ENCODE measurements at places on chromosomes 2 and 18.

DNA sequence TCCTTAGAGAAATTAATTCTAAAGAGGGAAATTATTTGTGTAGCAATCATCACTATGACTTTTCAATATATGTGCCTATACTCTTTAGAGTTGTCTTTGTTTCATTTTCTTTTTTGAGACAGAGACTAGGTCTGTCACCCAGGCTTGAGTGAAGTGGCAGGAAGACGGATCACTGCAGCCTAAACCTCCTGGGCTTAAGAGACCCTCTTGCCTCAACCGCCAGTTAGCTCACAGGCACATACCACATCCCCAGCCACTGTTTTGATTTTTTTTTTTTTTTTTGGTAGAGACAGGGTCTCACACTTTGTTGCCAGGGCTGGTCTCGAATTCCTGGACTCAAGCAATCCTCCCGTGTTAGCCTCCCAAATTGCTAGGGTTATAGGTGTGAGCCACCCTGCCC is 12.4 kb downstream of the YWHAQ start:
- DNase-seq = no peak

DNA sequence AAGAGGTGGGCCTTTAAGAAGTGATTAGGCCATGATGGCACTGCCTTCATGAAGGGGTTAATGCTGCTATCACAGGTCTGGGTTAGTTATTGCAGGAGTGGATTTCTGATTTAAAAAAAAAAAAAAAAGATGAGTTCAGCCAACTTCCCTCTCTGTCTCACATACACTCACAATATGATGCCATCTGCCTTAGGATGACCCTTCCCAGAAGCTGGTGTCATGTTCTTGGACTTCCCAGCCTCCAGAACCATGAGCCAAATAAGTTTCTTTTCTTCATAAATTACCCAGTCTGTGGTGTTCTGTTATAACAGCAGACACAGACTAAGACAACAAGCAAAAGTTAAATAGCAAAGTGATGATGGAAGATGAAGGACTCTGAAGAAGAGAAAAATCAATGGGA is 179.7 kb upstream of the ETAA1 start:
- no peak for DNase-seq

GRCh38 chr2:122500316-122501105 is 745.1 kb downstream of the TSN start:
- DNase-seq = no peak

- no peak for DNase-seq
Measured at GRCh38 chr2:234422981-234423431, 73.9 kb downstream of the ARL4C start.

DNA sequence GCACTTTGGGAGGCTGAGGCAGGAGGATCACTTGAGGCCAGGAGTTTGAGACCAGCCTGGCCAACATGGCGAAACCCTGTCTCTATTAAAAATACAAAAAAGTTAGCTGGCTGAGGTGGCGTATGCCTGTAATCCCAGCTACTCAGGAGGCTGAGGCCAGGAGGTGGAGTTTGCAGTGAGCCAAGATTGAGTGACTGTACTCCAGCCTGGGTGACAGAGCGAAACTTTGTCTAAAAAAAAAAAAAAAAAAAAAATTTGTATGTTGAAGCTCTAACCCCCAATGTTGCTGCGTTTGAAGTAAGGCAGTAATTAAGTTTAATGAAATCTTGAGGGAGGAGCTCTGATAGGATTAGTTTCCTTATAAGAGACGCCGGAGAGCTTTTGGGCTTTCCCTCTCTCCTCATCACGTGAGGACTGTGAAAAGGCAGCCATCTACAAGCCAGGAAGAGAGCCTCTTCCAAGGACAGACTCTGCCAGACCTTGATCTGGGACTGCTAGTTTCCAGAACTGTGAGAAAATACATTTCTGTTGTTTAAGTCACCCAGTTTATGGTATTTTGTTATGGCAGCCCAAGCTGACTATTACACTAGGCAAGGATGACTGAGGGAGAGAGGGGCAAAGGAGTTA is 11.5 kb upstream of the PNPT1 start:
- no peak for DNase-seq

GRCh38 chr2:108194409-108195132 is 45.2 kb upstream of the SULT1C3 start:
- no peak for DNase-seq

DNA sequence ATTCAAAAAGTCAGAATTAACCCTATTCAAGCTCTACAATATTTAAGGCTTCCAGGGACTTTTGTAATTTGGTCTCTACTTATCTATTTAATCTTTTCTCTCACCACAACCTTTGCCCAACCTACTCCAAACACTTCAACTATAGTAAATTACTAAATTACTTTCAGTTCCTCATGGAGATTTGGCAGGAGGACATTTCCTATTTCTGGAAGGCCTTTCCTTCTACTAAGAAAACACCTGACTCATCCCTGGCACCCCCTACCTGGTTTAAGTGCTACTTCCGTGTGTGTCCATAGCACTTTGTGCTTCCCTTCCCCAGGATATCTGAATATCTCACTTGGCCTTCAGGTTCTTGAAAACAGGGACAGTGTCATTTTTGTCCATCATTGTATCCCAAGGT is 96.3 kb downstream of the UPP2 start:
- DNase-seq = no peak

GRCh38 chr2:238945433-238946150 is 97.7 kb downstream of the TWIST2 start:
- DNase-seq = peak; percentile 10

GRCh38 chr2:191522478-191523120 is 155.3 kb upstream of the NABP1 start:
- no peak for DNase-seq

GRCh38 chr2:170530284-170530745 is 184.8 kb upstream of the SP5 start:
- no peak for DNase-seq

- no peak for DNase-seq
Measured at GRCh38 chr2:30680121-30680520, 127.1 kb downstream of the CAPN13 start.

GRCh38 chr2:171490577-171490976 is 31.7 kb upstream of the CYBRD1 start:
- DNase-seq = no peak

- no peak for DNase-seq
Measured at GRCh38 chr2:96843538-96844268, at the start of gene ANKRD23. TSS of gene ANKRD23 (minus strand) at chr2:96844021. CDS start at chr2:96843992, 29 bp downstream.

- DNase-seq = no peak
Measured at GRCh38 chr18:55407191-55407590, 180.8 kb downstream of the TCF4 start.

DNA sequence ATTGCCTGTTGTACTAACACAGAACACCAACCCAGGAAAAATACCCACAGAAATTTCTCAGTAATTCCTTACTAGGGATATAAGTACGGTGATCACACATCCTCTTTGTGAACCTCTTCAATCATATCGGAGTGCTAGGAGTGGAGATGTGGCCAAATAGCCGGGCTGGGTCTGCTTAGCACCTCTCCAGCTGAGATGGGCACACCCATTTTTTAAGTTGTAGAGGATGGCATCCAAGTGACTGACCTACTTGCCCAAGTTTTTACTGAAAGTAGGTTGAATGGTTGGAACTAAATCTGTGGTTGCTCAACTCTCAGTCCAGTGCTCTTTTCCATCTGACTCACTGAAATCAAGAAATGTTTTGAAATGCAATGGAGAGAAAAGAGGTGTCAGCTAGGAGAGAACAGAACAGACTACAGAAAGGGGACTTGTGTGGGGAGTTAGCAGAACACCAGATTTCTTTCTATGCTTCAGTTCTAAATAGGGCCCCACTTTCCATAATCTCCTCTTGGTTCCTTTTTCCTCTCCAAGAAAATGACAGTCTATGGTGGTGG is 68.7 kb upstream of the FSHR start:
- DNase-seq = no peak
